Astrocyte of the hippocampus (primary cell): ENCODE measurements at places on chromosomes 6 and 20.

DNA sequence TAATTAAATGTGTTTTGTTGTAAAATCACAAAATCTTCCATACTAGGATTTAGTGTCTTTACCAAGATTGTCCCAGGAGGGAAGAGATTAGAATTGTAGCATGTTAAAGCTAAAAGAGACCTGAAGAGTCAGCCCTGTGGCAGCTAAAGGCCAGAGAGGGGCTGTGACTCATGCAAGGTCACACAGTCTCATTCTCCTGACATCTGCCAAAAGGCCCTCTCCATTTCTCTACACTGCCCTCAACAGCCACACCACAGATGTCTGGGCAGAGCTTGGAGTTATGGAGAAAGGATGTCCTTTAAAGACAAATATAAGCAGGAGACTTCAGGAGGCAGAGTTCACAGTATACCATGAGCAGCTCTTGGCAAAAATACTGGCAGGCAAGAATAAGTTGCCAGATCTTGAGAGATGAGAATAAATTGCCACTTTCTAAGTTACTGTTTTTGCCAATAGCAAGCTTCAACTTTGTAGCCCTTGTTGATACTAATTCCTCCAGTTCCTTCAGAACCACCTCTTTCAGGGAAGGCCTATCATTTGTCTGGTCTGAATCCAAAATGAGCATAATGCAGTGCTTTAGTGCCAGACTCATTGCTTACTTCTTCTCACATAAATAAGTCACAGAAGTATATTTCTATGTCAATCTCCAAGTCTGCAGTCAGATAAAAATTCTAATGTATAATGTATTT lies 41.7 kb downstream of the AKIRIN2 start:
- DNase-seq, result peak; percentile 33

DNA sequence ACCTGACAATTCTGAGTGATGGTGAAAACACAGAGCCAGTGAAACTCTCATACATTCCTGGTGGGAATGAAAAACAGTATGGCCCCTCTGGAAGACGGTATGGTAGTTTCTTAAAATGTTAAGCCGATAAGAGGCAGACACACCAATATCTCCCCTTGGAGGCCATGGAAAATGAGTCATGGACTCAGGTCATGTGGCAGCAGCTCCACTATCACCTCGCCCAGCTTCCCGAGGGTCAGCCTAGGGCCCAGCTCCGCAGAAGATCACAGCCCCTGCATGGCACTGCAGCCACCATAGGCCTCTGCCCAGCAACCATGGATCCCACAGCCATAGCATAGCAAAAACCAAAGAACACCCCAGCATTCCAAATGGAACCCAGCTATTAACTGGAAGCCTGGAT lies 21.4 kb downstream of the BPIFA1 start:
- DNase-seq, result no peak

DNA sequence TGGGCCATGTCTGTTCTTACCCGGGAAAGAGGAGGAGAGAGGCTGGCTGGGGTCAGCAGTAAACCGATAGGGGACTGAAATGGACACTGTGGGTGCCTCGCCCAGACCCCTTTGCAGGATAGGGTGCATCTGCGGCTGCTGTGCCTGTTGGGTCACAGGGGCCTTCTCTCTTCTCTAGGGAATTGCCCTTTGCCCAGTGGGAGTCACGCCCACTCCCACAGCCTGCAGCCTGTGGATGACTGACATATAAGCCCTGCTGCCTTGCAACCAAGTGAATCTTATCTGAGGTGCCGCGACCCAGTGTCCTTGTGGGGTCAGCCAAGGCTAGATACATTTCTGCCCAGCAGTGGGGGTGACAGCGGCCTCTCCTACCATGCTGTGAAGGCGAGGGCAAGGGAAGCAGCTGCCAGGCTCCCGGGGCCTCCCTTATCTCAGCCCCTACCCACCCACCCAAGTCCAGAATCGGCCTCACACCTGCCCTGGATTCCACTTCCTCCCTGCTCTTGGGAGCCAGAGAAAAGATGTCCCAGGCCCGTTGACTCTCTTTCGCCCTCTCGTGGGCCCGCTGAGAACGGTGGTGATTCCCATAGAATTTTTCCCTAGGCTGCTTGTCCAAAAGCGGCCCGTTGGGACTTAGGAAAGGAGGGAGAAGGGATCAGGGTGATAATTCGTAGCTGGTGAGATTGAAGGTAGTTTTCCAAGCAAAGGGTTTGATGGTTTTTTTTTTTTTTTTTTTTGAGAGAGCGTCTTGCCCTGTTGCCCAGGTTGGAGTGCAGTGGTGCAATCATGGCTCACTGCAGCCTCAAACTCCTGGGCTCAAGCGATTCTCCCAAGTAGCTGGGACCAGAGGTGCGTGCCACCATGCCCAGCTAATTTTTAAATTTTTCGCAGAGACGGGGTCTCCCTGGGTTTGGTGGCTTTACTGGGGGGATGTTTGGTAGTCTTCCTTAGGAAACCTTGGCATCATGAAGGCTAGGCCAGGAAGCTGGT lies 76.4 kb upstream of the RNF24 start:
- DNase-seq, result peak; percentile 66

DNA sequence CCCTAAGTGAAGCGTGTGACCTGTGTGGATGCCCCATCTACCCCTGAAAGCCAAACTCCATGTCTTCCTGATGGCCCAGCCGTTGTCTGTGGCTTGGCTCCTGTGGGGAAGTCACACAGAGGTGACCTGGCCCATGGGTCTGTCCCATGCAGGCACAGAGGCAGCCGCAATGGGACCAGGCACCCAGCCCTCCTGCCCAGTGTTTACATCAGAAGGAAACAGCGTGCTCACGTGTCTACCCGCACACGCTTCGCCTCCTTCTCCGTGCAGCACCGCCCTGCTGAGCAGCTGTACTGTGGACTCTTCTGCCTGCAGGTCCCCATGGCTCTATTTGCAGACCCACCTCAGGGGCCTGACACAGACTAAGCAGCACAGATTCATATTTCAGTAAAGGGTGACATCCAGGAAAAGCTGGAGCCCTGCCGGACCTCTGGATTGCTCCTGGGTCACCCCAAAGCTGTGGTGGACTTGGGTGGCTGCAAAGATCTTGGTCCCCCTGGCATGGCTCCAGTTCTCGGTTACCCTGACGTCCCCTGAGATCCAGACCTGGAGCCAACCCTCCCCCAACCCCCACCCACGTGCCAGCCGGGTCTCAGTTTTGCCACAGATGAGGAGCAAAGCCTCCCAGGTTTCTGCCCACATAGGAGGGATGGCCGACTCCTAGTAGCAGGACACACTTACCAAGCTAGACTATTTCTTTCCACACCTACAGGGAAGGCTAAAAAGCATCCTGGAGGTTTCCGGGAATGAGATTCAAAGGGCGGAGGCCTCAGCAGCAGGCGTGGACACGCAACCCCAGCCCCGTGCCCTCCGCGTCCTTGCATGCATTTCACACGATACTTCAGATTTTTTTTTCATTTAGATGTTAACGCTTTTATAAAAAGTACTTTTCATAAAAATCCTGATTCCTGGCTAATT lies 120.3 kb downstream of the CDH4 start:
- DNase-seq, result no peak

- DNase-seq, result no peak
Measured at GRCh38 chr6:108736002-108736361, 112.2 kb upstream of the ARMC2 start.

DNA sequence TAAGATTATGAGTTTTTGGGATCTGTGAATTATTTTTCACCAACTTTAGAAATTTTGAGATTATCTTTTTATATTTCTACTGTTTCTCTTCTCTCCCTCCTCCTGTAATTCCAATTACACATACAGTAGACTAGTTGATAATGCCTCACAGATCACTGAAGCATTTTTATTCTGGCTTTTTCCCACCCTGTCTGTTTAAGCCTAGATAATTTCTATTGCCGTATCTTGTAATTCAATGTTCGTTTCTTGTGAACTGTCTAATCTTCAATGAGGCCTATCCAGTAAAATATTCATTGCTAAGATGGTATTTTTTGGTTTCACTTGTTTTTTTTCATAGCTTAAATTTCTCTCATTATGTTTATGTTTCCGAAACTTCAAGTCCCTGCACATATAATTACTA lies 12.0 kb downstream of the MDN1 start:
- no peak for DNase-seq

GRCh38 chr6:14767226-14767625 lies 478.6 kb upstream of the JARID2 start:
- DNase-seq, result no peak

DNA sequence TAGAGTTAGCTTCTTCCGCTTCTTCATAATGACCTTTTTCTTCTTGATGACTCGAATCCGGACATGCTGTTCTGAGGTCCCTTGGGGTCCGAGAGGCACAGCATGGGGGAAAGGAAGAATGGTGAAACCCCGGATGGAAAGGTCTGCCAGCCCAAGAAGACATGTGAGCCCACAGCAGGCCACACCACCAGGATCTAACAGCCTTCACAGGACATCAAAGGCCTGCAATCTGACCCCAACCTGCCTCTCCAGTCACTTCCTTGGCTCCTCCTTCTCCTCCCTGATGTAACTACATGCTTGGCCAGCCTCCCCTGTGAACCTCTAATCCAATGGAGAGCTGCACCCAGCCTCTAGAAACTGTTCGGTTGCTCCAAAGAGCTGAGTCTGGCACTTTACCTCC lies 1.6 kb downstream of the CPXM1 start:
- DNase-seq, result no peak

GRCh38 chr6:89508755-89509563 lies 76.0 kb downstream of the ANKRD6 start:
- peak; percentile 29 for DNase-seq

DNA sequence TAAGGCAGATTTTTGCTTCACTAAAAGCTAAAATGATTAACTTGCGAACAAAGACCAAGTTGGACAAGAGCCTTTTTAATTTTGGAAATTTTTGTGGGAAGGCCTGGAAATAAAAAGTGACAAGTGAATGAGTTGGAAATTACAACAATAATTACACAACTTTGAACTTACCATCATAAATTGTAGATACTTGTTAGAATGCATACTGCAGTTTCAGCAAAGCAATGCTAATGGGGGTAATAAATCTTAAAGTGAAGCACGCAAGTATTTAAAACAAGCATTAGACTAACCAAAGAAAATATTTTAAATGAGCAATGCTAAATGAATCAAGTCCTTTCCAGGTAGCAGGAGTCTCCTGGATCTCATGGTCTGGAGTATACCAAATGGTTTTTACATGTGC lies 83.2 kb upstream of the EYA4 start:
- DNase-seq, result no peak

GRCh38 chr6:51339728-51340127 lies 521.1 kb downstream of the TFAP2B start:
- DNase-seq, result no peak

- peak; percentile 8 for DNase-seq
Measured at GRCh38 chr6:40036186-40036585, 101.9 kb upstream of the MOCS1 start.

DNA sequence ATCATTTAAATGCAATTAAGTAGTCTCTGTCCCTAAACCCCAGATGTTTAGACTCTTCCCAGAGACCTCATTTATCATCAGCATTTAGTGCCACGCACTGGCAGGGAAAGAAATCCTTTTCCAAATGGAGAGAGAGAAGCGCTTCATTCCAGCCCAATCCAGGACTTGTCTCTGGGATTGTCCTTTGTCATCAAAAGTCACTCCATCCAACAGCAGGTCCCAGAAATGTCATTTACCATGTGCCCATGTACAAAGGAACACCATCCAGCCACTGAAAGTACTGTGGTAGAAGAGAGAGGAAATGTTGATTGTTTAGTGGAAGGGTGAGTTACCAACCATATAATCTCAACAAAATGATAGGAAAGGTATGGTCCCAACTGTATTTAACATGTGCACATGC lies 66.9 kb upstream of the SMIM28 start:
- no peak for DNase-seq

DNA sequence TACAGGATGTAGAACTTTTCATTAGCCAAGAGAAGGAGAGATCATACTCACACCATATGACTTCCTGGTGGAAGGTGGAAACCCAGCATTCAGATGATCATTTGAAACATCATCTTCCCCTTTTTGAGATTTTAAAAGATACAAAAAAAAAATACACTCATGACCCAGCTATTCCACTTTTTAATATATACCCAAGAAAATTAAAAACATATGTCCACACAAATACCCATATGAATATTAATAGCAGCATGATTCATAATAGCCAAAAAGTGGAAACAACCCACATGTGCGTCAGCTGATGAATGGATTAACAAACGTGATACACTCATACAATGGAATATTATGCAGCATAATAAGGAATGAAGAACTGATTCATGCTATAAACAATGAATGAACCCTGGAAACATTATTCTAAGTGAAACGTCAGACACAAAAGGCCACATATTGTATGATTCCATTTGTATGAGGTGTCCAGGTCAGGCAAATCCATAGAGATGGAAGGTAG lies 130.0 kb upstream of the SGK1 start:
- DNase-seq, result no peak

- DNase-seq, result no peak
Measured at GRCh38 chr6:39590871-39591393, 134.3 kb downstream of the KIF6 start.

- DNase-seq, result peak; percentile 33
Measured at GRCh38 chr6:123393331-123393730, 243.4 kb downstream of the TRDN start.

DNA sequence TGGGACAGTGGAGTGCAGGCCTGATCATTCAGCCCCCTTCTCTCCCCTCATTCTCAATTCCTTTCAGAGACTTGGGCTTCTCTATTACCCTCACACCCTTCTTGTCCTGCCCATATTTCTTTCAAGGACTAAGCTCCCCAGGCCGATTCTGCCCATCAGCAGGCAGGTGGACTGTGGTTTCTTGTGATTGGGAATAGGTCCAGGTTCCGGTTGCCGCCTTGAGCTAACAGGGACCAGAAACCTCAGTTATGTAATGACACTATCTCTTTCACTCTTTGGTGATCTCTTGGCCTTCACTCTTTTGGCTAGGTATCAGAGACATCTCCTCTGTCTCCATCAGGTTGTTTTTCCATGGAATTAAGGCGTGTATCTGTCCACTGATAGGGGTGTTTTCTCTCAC lies 6.5 kb downstream of the MUCL3 start:
- DNase-seq, result no peak

- DNase-seq, result no peak
Measured at GRCh38 chr6:31216208-31216898, 45.9 kb upstream of the POU5F1 start.

- peak; percentile 26 for DNase-seq
Measured at GRCh38 chr6:79215213-79215824, 19.2 kb downstream of the HMGN3 start.

DNA sequence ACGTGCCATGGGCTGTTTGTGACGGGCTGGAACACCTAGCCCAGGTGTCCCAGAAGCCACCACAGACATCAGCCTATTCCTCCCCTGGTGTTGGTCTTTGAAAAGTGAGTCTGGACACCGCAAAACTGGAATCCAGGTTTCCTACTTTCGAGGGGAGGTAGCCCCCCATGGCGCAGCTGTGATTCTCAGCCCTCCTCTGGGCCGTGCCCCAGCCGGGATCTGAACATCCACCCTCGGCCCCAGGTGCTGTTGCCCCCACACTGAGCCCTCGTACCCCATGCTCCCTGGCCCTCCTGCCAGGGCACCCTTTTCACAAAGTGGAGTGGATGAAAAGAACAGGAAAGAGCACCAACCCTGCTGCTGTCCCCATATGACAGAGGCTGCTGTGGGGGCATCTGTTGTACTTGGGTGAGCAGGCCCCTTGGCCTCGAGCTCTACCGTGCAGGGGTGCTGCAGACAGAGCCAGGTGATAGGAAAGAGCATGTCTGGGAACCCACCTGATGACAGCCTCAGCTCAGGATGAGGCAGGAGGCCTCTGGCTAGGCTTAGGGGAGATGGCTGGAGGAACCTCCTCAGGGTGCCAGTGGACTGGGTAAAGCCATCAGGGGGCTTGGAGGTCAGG lies 18.8 kb upstream of the MAS1L start:
- no peak for DNase-seq

GRCh38 chr6:155495011-155495768 lies 39.6 kb upstream of the NOX3 start:
- DNase-seq, result peak; percentile 72
